Myocyte (in vitro differentiated cells): ENCODE measurements at places on chromosomes 7 and 10.

- no peak for DNase-seq
These were observed 30.4 kb downstream of the PFKFB3 start for GRCh38 chr10:6232846-6233724.

GRCh38 chr10:90960355-90960814 lies 39.5 kb upstream of the ANKRD1 start:
- DNase-seq = peak; percentile 85

GRCh38 chr7:11607686-11608085 lies 224.3 kb downstream of the THSD7A start:
- DNase-seq = no peak

DNA sequence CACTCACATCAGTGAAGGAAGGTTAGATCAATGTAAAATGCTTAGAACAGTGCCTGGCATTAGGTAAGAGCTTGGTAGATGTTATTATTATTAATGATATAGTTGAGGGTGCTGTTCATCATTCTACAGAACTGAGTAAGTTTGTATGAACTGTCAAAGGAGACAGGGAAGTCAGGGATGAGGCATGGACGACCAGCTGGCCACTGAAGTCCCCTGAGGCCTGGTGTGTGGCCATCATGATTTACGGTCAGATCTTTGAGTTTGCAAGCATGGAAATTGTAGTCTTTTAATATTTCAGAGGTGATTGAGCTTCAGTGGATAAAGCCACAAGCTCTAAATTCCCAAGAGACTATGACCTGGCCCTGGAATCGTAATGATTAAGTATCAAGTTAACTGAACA lies 6.9 kb downstream of the ARMC3 start:
- DNase-seq = peak; percentile 9

DNA sequence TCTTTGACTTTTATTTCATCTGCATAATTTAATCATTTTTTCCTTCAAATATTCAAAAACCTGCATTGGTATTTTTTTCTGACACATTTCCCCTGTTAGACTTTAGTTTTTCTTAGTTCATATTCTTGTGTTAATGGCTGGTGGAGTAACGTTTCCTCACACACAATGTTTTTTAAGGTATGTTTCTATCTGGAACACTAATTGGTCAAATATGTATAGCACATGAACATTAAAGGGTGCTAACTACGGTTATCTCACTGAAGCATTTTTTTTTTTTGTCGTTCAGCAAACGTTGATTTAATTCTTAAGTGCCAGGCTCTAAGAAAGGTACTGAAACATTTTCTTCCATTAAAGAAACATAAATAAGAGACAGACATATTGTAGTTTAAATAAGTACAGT lies 87.7 kb downstream of the PTPRZ1 start:
- DNase-seq = no peak

DNA sequence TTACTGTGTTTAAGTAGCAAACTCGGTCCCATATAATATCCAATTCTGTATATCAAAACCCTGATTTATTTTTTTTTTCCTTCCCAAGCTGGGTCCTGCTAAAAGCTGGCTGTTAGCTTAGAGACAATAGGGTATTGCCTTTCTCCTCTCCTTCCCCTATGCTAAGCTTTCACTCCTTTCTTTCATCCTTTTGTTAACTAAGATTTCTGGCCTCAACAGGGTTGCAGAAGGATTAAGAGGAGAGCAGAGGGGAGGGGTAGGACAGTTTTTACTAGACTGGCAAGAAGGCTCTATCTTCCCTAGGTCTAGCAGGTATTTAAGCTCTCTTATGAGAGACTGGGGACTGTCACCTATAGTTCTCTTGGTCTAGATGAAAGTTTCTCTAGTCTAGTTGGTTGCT lies 229.2 kb downstream of the KCND2 start:
- DNase-seq = no peak

GRCh38 chr7:1743481-1744230 lies 73.6 kb downstream of the ELFN1 start:
- DNase-seq = no peak

DNA sequence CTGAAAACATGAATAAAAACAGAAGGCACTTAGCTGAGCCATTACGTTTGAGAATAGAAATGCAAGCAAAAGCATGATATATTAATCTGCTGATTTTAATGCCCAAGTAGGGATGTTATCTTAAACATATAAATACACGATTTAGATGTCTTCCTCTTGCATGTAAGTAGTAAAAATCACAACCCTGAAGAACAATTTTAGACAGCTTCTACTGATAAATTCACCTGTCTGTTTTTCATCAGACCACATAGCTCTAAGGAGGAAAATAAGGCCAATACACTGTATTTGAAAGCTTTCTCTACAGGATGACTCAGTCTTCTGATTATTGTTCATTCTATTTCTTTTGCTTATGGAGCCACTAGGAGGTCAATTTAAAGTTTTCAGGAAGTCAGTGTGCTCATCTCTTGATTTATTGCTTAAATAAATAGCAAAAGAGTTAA lies 210.9 kb upstream of the CHRM2 start:
- DNase-seq = no peak

DNA sequence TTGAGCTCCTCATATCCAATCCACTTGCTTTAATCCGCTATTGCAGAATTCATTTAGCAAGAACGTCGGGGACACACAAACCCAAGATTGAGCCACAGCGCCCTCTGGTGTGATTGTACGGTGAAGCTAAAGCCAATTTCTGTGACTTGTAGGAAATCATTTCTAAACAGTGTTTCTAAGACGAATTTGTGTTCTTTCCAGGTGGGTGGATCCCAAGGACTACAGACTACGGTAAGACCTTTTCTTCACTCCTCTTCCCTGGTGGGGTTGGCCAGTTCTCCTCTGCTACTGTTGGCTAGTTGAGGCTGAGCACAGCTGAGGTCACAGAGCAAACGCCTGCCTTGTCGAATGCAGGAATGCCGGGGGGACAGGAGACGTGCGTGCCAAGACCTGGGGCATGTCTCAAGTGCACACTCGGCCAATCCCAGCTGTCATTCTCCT lies 5.2 kb downstream of the DMBT1 start:
- peak; percentile 92 for DNase-seq

DNA sequence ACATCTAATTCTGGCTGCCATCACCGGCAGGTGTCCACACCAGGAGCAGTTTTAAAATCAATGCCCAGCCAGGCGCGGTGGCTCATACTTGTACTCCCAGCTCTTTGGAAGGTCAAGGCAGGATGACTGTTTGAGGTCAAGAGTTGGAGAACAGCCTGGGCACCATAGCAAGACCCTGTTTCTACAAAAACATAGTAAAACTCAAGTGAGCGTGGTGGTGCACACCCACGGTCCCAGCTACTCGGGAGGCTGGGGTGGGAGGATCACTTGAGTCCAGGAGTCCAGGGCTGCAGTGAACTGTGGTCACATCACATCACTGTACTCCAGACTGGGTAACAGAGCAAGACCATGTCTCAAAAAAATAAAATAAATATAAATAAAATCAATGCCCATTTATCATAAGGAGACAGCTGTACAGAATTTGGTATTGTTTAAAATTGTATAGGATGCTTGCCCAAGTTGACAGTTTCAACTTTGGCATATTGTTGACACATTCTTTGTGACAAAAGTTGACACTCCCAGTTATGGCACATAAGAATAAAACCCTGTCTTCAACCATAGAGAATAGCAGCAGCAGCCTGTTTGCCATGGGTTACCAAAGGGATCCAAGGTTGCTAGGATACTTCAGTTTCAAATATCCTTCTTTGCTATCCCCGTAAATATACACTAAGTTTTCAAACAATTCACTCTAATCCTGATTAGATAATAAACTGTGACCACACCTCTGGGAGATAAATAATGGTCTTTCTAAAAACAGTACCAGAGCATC lies 193.0 kb downstream of the FAM107B start:
- no peak for DNase-seq

DNA sequence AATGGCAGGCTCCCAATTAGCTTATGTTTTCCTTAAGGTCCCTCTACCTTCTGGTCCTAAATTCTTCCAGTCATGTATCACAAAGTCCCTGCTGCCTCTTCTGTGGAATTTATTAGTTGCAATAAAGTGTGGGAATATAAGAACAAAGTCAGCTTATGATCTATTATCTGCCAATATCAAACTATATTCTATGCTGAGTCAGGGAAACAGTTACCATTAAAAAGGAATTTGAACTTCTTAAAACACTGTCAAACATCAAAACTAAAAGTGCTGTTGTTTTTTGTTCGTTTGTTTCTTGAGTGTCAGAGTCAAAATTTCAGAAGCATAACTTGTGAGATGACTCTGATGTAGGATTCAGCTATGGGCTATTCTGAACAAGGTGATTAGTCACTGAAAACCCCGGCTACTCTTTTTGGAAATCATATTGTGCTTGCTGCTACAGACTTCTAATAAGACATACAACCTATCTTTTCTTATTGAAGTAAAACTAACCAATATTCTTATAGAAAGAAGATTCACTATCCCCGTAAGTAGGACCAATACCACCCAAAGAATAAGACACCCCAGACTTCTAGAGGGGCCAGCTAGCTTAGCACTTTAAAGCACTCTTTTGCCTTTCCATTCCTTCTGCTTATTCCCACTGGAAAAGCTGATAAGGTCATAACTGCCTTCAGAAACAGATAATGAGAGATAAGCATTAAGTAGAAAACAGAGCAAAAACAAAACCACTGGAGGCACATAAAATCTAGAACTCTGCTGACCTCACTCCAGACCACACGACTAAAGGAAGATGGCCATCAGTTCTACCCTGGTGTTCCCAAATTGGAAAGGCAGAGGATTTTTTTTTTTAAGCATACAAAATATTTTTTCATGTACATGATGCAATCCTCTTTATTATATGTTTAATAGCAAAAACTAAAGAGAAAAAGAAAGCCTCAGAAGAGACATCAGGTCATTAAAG lies 370.6 kb downstream of the PARD3 start:
- DNase-seq = no peak

DNA sequence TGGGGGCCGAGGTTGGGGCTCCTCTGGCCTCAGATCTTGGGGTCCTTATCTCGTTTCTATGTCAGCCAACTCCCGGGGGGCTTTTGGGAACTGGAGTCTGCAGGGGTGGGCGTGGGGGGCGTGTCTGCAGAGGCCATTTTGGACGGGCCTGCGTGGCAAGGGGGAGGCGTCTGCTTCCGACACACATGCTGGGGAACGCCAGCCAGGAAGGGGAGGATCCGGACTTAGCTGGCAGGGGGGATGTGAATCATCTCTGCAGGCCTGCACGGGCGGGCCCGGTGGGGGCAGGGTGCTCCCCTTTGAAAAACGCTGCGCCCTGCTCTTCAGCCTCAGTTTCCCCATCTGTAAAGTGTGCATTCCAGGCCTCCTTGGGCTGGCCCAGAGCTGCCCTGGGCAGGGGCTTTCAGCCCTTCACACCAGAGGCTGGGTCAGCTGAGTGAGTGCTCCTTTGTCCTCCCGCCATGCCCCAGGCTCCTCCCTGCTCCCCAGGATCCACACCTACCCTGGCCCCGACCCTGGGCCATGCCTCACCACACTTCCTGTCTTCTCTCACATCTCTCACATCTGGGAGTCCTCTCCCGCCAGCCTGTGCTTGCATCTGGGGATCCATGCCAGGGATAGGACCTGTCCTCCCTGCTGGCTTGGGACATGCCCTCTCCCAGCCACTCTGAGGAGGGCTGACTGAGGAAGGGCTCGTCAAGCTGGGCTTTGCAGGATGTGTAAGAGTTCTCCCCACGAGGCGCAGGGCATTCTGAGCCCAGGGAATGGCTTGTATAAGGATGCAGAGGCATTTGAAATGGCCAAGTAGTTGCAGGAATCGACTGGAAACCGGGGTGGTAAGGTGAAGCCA lies 172.6 kb upstream of the TNRC18 start:
- peak; percentile 92 for DNase-seq

DNA sequence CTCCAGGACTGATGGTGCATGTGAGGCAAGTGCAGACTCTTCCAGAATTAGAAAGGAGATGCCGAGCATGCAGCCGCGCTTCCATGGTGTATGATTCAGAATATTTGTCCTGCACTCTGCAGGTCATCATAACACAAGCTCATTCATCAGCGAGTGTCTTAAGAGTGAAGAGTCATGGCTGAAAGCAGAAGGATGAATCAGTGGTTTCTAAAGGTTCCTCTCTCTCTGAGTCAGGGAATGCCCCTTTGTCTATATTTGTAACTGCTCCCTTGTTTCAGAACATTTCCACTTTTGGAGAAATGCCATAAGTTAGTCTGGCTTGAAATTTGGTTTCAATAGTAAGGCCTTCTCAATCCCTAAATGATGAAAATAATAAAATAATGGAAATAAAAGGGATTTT lies 52.3 kb downstream of the HECW1 start:
- peak; percentile 78 for DNase-seq

DNA sequence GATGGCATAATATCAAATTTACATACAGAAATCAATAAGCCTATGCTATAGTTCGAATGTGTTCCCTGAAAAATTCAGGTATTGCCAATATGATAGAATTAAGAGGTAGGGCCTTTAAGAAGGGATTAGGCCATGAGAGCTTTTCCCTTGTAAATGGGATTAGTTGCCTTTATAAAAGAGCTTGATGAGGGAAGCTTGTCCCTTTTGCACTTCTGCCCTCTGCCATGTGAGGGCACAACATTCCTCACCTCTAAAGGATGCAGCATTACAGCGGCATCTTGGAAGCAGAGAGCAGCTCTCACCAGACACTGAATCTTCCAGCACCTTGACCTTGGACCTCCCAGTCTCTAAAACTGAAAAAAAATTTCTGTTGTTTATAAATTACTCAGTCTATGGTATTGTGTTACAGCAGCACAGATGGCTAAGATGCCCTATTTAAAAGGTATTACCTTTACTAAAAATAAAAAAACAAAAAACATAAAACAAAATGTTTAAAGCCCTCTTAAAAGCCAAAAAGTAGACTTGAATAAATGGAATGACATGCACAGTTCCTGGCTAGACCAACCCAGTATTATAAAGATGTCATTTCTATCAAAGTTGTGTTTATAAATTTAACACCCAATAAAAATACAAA lies 909.6 kb downstream of the REEP3 start:
- no peak for DNase-seq

GRCh38 chr7:84058311-84059076 lies 136.1 kb downstream of the SEMA3A start:
- no peak for DNase-seq

DNA sequence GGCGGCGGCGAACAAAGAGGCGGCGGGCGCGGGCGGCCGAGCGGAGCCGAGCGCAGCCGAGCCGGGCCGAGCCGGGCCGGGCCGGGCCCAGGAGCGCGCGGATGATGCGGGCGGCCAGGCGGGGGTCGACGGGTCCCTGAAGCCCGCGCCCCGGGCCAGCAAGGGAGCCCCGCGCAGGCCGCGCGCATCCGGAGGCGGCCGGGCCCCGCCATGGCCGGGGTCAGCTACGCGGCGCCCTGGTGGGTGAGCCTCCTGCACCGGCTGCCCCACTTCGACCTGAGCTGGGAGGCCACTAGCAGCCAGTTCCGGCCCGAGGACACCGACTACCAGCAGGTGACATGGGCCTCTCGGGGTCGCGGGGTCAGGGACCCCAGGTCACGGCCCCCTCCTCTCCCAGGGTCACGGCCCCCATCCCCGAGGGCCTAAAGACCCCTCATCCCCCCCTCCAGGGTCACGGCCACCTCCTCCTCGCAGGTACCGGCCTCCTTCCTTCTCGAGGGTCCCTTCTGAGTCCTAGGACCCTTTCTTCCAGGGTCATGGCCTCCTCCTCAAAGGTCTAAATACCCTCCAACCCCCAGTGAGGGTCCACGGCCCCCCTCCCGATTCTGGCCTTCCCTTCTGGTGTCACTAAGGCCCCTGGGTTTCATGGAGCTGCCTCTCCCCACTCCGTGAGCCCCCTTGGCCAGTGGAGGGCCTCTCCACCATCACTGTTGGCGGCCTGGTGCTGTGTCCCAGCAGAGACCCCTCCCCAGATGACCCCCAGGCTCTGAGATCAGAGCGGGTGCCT lies at the start of gene TTYH3:
TSS of gene TTYH3 (plus strand) at position 41 of the 787 bp plus-strand sequence. CDS start at position 211, 170 bp downstream.
- DNase-seq = no peak

GRCh38 chr7:133021196-133021595 lies 60.7 kb downstream of the CHCHD3 start:
- no peak for DNase-seq
